ENCODE measurements at places on chromosomes 12 and 14. TPM values are rescaled to one million over a fixed set of nuclear protein-coding genes. Genes with fewer than 3 reads are reported as not detected.

GRCh38 chr12:119444462-119445044 lies 110.0 kb downstream of the CCDC60 start:
- DNase-seq: peak; percentile 77

GRCh38 chr12:28855761-28856310 lies 293.2 kb upstream of the FAR2 start:
- DNase-seq: no peak

GRCh38 chr12:57523706-57524614 lies 1.3 kb downstream of the MBD6 start:
- no peak for DNase-seq

DNA sequence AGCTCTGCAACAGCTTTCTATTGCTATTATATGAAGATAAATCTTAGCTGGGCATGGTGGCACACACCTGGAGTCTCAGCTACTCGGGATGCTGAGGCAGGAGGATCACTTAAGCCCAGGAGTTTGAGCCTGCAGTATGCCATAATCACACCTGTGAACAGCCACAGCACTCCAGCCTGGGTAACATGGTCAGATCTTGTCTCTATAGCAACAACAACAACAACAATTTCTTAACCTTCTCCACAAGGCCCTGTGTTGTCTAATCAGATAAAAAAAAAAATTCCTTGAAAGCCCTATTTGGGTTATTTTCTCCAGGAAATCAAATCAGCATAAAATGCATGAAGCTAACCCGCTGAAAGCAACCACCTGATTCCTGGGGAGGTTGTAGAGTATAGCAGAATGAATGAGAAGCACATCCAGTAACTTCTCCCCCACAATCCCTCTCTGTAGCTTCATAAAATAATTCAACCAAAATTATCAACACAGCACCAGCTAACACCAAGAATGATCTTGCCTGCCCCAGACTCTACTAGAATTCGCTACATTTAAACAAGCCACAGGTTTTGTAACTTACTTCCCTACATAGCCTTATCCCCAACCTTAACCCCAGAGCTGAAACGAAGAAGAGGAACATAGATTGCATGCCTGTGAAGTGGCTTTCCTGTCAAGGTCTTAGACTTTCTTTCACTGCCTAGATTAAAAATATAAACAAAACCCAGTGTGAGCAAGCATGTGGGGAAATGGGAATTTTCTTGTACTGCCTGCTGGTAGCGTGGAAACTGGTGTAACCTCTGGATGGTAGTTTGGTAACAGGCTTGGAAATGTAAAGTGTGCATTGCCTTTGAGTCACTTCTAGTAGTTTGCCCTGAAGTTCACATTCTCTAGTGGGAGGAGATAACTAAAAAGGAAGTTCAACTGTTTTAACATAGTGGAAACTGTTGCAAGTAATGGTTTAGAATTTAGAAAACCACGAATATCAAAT lies 6.0 kb upstream of the STK38L start:
- no peak for DNase-seq

DNA sequence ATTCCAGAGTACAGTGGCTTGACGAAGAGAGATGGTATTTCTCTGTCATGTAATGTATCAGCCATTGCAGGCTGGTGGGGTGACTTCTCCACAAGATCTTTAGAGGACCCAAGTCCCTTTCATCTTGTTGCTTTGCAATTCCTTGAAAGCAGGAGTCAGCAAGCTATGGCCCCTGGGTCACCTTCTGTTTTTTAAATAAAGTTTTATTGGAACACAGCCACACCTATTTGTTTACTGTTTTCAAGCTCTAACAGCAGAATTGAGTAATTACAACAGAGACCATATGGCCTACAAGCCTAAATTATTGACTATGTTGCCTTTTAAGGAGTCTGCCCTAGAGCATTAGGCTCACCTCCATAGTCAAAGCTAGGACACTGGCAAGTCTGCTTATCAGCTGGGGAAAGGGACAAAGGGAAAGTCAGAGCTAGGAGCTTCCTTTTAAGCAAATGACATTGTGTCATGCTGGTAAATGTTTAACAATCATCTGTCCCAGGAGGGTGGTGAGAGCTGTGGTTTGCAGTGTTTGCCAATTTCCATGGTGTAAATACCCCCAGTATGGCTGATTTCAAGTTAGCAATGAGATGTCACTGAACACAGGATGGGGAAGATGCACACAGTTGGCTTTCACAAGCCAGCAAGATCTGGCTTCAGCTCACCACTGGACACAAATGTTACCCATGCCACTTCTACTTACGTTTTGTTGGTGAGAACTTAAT lies 87.7 kb upstream of the PWP1 start:
- DNase-seq: no peak

GRCh38 chr14:89848165-89848564 lies 106.4 kb downstream of the EFCAB11 start:
- no peak for DNase-seq

GRCh38 chr14:70047598-70048312 lies 141.0 kb downstream of the SLC8A3 start:
- DNase-seq: no peak

DNA sequence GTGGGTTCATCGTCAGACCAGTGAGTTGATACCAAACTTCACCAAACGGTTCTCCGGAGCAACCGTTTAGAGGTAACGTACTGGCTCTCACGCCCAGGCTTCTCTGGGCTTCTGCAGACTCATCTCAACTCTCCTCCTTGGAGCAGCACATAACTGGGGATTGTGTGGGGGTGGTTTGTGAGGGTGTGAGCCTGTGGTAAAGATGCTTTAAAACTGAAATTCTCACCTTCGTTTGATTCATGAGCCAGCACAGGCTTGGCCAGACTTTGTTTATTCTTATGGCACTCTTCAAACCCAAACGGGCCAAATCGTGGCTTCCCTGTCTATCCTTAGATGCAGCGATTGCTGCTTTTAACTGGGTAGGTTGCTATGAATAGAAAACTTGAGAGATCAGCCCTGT lies 121.3 kb downstream of the SAMD4A start:
- no peak for DNase-seq

DNA sequence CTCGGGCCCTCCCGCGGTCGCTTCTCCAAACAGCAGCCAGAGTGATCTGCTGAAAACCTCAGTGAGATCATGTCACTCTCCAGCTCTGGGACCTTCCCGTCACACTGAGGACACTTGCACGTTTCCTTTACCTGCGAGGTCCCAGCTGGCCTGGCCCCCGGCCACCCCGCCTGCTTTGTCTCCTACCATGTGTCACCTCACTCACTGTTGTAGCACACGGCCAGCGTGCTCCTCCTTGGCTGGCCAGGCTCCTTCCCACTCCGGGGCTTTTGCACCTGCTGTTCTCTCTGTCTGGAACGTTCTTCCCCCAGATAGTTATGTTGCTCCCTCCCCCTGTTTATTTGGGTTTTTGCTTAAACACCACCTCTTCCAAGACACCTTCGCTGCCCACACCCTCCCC lies 199.0 kb downstream of the TSPAN9 start:
- no peak for DNase-seq

DNA sequence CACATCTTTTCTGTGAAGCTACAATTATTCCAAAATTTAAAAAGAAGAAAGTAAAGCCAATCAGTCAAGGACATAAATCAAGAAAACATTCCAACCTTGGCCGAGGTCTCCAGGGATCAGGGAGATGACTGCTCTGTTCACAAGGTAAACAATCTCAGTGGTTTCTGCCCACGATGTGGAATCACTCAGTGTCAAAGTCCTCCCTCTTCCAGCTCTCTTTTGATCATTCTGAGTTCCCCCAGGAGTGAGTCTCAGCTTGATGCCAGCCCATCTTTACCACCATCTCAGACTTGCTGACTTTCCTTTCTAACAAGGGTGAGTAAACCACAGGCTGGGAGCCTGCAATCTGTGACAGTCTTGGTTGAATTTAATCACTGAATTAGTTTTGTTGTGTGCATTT lies 4.8 kb upstream of the SERPINA9 start:
- DNase-seq: peak; percentile 11

GRCh38 chr12:107660235-107660634 lies 25.4 kb upstream of the PWP1 start:
- DNase-seq: peak; percentile 76

DNA sequence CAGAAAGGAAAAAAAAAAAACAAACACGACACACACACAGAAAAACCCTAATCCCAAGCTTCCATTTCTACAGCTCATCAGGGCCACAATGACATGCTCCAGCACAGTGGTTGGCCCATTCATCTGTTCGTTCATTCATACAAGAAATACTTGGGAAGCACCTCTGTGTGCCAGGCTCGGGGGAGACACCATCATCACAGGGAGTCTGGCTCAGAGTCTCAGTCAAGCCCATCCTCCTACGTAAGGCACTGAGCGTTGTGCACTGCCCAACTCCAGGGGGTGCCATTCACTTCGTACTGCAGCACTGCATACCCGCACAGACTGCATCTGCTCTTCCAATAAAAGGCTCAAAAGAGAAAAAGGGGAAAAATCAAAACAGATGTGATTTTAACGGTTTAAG lies 15.3 kb downstream of the VPS37B start:
- no peak for DNase-seq

DNA sequence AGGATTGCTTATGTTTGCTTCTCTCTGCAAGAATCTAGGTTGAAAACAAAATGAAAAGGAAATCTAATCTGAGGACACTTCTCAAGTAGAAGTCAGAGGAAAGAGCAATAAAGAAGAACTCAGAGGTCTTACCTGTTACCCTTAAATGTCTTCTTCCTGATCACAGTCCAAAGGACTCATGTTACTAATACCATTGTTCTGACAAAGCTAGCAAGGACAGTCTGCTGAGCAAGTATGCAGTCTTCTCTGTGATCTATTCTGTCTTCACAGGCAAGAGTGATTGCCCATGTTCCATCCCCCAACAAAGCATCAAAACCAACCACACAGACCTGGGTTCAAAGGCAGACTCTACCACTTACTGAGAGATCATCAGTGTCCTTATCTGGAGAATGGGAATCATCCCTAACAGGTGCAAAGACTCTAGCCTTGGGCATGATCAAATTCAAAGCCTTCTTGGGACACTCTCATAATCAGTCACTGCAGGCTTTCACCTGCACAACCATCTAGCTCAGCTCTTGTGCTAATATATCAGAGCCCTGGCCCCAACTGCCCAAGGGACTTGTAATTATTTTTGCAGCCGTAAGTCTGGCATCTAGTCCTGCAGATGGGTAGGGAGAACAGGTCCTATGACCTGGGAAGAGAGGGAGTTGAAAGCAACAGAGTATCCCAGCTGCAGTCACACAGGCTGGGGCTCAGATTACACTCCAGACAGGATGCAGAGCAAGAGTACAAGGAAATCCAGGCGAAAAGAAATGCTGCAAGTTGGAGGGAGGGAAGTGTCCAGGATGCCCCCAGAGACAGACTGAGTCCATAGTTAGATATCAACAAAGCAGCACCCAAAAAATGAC lies 97.9 kb upstream of the NUDT4 start:
- peak; percentile 36 for DNase-seq

- DNase-seq: no peak
These were observed 54.2 kb downstream of the SUSD6 start for GRCh38 chr14:69665631-69666030.

CCDC175 gene
- not detected for total RNA-seq

VRTN gene
- total RNA-seq: not detected

CACNA1C gene
- not detected for total RNA-seq

GYS2 gene
- not detected for total RNA-seq

SLC25A47 gene
- total RNA-seq: 0.37 TPM

NR4A1 gene
- 0.88 TPM for total RNA-seq

KRT83 gene
- 0.17 TPM for total RNA-seq

RSRC2 gene
- 46.2 TPM for total RNA-seq

GCN1 gene
- 112 TPM for total RNA-seq

HOXC10 gene
- total RNA-seq: 2.7 TPM

WNT1 gene
- not detected for total RNA-seq
